ENCODE measurements at places on chromosomes 5 and 9.
A peak's percentile ranks its signal among the peaks of the same experiment; 100 is the strongest.

- no peak for DNase-seq
These were observed 104.7 kb downstream of the GPR21 start for GRCh38 chr9:123138163-123138562.

DNA sequence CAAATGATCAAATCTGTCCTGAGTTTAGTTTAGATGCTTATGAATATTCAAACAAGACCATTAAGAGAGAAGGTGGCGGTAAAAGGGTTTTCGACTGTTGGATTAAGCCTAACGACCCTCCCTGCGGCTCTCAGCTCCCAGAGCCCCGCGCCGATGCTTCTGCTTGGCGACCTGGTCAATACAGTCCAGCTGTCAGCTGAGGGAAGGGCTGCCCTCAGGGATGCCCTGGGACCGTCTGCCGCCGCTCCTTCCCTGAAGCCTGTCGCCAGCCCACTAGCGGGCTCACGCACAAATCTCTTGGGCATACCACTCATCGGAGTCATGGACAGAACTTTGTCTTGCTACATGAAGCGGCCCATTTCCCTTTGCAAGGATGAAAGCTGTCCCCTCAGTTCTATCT is 136.6 kb upstream of the RAPGEF1 start:
- DNase-seq: no peak

DNA sequence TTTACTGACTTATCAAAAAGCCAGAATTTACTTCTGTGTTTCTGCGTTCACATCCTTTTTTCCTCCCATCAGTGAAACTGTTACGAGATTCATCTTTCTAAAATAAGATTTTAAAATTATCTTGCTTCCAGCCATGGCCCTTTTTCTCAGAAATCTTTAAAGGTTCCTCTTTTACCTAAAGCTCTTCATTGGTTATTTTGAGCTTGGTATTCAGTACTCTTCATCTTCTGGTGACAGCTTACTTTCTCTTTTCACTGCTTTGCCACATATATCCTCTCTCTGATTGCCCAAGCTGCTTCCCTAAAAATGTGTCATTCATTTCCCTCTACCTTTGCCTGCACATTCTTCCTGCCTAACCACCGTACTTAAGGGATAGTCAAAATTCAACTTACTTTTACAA is 32.3 kb downstream of the TGFBR1 start:
- peak; percentile 82 for DNase-seq

- no peak for DNase-seq
These were observed 23.5 kb downstream of the LMX1B start for GRCh38 chr9:126636983-126637798.

DNA sequence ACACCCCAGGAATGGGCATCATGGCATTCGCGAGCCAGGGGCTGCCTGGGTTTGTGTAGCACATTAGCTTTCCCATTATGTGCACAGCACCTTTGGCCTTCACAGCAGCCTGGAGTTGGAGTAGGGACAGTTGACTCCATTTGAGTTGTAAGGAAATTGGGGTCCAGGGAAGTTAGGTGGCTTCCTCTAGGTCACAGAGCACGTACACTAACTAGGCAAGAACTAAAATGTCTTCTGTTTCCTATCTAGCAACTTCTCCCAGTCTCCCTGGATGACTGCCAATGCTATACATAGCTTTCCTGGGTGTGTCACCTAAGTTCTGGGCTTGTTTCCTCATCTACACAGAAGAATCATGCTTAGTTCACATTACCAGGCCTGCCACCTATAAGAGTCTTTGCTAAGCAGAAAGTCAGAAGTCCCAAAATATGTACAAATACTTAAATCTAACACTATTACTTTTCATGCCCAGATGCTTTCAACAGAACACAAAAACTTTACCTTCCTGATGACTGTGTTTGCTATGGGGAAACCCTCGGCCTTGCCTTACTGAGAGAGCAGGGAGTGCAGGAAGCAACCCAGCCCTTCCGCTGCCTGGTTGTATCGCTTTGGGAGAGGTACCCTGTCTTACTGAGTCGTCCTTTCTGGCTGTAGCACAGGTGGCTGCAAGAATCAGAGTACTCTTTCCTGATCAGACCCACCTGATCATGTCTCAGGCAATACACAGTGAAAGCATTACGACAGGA is 12.0 kb downstream of the MACROH2A1 start:
- peak; percentile 90 for DNase-seq

GRCh38 chr9:38141746-38142591 is 72.9 kb upstream of the SHB start:
- no peak for DNase-seq

DNA sequence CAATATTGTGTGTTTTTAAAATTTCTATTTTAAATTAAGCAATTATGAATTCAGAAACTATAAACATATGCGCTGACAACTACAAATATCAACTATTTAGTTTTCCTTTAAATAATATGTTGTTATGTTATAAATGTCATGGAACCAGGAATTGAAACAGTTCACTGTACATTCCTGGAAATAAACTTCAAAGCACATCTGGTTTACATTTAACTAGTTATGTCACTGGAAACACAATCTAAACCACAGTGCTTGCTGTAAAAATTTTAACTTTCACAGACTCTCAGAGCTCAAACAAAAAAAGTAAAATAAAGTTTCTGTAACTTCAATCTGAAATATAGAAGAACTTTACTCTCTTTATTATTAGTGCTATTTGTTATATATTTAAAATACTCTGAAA is 179.2 kb downstream of the FBN2 start:
- no peak for DNase-seq

GRCh38 chr9:113528811-113529210 is 65.3 kb downstream of the RGS3 start:
- no peak for DNase-seq

- no peak for DNase-seq
These were observed 366.9 kb downstream of the MAN2A1 start for GRCh38 chr5:110056580-110057114.

GRCh38 chr9:117777823-117778222 is 73.6 kb downstream of the TLR4 start:
- DNase-seq: peak; percentile 83

- DNase-seq: no peak
These were observed 36.0 kb downstream of the FOXD1 start for GRCh38 chr5:73412597-73412988.

DNA sequence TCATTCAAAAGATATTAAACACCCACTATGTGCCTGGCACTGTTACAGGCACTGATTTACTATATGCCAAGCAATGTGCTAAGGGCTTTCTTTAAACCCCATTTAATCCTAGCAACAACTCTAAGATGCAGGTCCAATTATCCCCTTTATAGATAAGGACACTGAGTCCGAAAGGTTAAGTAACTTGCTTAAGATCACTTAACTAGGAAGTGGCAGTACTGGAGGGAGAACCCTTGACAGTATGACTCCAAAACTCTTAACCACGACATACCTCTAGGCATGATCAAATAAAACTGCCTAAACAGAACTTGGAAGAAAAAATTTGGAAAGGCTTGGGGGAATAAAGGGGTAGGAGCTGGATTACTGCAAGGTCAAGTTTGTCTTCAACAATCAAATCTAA is 1.7 kb downstream of the RAB14 start:
- no peak for DNase-seq

- no peak for DNase-seq
These were observed 1.8 kb downstream of the AQP3 start for GRCh38 chr9:33445389-33446239.

DNA sequence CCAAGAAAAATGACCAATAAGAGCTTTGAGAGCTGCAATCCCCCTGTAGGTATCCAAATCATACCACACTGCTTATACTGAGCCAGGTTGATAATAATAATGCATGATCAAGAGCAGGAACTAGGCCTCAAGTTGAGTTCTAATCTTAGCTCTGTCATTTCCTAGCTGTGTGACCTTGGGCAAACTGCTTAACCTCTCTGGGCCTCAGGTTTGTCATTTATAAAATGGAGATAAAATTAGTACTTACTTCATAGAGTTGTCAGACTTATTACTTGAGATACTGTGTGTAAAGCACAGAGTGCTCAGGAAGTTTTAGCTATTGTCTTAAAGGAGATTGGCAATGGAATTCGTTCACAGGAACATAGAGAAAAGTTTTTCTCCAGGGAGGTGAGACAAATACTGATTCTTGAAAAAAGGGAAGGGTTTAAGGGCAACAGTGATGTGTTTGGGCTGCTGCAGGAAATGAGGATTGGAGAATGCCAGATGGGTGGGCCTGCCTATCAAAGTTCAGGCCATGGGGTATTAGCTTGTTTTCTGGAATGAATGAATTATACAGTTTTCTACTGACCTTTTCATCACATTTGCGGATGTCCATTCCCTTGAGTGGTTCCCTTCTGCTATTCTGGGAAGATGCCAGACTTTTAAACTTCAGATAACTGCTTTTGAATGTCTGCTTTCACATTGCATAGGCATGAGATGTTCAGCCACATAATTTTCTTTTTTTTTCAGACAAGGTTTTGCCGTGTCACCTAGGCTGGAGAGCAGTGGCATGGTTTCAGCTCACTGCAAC is 10.2 kb upstream of the ATP6V0E1 start:
- DNase-seq: no peak

DNA sequence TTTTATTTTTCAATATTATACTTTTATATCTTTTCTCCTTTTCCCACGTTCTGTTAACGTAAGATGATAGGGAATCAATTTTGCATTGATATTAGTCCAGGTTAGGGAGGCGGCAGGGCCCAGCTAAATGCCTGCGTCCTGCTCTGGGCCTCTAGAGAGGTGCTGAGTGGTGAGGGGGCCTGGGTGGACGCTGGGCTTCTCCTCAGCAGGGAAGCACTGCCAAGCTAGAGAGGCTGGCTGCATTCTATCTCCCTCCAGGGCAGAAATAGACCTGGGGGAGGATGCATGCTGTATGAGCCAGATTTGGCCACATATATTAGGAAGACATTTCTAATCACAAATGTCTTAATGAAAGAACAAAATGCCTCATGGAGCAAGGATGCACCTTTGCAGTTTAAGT is 43.6 kb upstream of the NKX2-5 start:
- DNase-seq: no peak

GRCh38 chr5:32837211-32837610 is 126.1 kb downstream of the NPR3 start:
- DNase-seq: no peak

GRCh38 chr9:101371813-101372212 is 13.0 kb downstream of the BAAT start:
- DNase-seq: no peak

DNA sequence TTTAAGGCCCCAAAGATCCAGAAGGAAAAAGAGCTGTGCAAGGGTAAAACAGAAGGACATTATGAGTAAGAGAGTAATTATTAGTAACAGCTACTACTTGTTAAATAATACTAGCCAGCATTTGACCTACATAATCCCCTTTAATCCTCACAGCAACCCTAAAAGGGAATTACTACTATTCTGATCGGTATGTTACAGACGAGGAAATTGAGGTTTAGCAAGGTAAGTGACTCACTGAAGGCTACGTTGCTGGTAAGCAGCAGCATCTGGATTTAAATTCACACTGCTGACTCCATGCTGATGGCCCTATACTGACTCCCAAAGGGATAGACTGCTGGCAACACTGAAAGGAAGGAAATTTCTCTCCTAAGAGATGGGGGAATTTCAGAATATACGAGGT is 3.7 kb upstream of the FSD1L start:
- no peak for DNase-seq

DNA sequence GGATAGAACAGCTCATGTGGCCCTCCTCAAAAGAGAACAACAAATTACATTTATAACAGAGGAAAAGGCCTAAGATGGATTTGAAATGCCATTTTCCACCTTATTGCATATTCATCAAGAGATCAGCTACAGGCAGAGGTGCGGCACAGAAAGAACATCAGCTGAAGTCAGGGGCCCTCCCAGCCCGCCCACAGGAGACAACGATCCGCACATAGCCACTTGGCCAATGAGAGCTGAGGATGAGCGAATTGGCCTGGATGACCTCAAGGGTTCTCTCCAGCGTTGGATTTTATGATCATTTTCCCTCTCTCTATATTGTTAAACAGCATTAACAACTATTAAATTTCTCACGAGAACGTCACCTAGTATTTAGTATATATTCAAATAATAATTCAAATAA is 97.6 kb downstream of the GNAQ start:
- DNase-seq: no peak

DNA sequence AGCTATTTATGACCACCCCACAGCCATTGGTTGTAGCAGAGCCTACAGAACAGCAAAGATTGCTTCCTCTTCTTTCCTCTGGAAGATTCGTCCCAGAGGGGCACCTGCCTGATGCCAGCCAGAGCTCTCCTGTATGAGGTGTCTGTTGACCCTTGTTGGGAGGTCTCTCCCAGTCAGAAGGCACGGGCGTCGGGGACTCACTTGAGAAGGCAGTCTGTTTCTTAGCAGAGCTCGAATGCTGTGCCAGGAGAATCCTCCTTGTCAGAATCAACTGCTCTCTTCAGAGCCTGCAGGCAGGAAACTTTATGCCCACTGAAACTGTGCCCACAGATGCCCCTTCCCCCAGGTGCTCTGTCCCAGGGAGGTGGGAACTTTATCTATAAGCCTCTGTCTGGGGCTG is 479.5 kb upstream of the IZUMO3 start:
- DNase-seq: no peak

GRCh38 chr5:6604341-6604740 is 28.5 kb downstream of the NSUN2 start:
- no peak for DNase-seq

GRCh38 chr5:150285114-150285513 is 4.5 kb downstream of the CAMK2A start:
- DNase-seq: no peak
